ENCODE measurements at places on chromosomes 6 and 20.

DNA sequence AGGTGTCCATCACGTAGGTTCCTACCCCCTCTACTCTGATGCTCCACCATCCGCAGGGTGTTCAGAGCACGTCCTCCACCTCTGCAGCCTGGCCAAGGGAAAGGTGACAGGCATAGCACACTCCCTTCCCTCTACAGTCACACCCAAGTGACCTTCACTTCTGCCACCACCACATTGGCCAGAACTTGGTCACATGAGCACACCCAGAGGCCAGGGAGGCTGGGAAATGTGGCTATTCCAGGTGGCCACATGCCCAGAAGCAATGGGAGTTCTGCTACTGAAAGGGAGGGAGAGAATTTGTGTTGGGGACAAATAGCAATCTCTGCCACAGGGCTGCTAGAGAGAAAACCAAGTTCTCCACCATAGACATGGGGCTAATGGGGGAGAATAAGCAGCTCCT is 180.3 kb downstream of the NFATC2 start:
- no peak for DNase-seq

DNA sequence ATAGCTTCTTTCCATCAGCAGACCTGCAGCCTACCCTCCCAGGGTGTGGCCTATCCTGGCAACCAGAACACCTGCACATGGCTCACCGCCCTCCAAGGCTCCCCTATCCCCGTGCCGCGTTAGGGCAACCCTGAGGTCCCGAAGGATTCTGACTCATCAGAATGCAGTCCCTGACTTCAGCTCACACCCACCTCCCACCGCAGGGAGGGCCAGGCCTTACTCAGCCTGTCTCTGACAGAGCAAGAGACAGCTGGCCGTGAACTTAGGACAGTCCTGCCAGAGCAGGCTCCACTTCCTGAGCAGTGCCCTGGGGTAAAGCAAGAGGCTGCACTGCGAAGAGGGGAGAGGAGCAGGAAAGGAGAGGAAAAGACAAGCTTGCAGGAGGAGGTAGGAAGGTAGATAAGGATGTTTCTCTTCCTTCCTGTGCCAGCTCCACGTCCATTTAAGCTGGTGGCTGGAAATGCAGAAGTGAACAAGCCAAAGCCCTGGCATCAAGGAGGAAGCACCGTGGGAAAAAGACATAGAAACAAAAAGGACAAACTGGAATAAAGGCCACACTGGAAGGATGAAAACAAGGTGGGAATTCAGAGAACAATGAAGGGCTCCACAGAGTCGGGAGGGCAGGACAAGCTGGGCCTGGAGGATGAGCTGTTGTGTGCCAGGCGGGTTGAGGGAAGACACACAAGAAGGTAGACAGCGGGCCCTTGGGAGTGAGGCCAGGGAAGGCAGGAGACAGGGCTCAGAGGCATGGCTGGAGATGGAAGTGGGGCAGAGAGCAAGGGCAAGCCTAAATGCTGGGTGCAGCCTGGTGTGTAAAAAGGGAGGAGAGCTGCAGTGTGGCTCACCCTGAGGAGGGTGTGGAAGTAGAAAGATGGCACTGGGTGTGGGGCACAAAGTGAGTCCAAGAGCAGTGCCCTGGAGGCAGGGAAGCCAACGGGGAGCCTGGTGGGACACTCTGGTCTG is 102.7 kb downstream of the SLC23A2 start:
- no peak for DNase-seq

- no peak for DNase-seq
These were observed 18.6 kb upstream of the GGTLC1 start for GRCh38 chr20:24007073-24007595.

GRCh38 chr20:32828029-32828680 is 8.4 kb downstream of the MAPRE1 start:
- no peak for DNase-seq

DNA sequence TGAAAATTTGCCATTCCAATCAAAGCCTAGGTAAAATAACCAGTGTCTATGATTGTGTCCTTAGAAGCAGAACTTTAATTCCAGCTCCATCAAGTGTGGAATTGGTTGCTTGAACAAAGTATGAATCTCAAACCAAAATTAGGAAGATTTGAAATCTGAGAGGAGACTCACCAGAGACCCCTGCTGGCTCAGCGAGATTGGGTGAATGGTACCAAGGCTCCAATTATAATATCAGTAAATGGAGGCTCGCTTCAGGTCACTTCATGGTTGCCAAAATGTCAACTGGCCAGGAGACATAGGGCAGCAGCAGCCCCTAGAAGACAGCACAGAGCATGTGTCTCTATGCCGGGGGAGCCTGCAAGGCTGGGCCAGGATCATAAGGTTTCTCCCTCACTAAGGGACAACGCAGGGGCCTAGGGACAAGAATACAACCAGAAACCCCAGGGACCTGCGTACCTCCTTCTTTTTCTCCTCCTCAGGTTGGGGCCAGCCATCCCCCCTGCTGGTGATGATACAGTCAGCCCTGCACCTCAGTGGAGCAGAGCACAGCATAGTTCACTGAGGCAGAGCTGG is 14.0 kb downstream of the RBL1 start:
- DNase-seq = peak; percentile 53

DNA sequence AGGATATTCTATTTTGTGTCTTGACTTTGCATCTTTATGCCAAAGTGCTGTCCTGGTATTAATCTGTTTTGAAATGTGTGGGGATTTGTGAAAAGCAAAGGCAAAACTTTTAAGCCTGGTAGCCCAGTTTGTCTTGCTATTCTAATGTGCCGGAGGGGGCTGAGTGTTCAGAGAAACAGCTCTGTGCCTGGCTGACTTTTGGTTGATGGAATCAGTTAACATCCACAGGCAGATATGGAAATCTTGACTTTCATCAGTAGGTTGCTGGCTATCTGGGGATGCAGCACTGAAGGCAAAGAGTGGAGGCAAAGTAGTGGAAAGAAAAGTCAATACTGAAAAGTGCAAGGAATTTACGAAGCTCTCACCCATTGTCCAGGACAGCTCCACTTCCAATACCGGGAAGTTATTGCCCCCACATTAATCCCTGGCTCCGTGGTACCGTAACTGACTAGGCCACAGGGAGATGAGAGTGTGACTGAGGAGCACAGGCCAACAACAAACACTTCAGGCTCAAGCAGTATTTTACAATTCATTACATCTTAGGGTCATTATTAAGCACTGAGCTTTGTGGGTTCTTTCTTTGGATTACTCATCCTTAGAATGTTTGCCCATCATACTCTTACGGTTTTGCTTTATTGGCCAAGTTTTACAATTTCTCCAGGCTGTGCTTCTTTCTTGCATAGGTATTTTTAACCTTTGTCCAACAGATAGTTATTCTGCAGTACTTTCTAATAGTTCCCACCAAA is 164.6 kb downstream of the MTFR2 start:
- DNase-seq = no peak

DNA sequence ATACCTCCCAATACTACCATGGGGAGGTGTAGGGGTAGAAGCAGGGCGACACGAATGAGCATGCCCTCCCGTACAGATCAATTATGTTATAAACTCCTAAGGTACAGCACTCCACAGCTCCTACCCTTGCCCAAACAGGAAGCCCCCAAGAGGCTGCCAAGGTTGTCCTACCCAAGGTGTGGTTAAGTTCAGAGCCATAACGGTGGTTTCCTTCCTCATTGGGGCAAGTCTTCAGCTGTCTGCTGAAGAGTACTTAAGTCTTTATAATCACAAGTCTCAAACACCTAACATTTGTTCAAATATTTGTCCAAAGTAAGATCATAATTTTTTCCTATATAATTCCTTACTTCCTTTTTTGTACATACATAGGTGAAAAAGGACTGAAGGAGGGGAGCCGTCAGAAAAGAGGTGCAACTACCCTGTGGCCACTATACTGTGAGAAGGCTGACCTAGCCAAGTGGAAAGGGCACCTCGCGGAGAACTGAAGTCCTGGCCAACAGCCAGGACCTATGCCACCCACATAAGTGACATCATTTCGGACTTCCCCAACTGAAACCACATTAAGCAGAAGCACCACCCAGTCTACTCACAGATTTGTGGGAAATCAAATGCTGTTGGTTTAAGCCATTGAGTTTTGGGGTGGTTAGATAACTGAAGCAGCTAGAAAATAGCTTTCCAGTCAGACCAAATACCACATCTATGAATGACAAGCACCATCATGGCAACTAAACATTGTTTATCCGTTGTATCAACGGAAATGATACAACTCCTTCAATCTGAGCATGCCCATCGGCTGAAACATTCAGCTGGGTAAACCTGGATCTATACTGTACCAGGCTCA is 2.9 kb upstream of the RAB22A start:
- DNase-seq = peak; percentile 84

GRCh38 chr6:2078888-2079287 is 166.5 kb downstream of the GMDS start:
- no peak for DNase-seq

- no peak for DNase-seq
These were observed 89.4 kb downstream of the JAG1 start for GRCh38 chr20:10584371-10584770.

DNA sequence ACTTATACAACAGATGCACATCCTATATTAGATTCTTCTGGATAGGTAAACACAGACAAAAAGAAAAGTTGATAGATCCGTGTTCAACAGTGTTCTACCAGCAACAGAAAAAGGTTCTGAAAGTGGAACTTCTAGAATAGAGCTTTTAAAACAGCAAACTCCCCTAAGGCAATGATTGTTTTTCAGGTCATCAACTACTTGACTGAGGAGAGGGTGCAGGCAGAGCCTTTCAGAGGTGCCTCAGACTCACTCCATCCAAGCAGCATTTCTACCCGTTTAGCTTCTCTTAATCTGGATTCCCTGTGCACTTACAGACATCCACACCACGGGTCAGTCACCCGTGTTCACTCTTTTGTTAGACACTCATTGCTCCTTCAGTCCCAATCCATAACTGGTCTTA is 28.9 kb downstream of the FYN start:
- DNase-seq = no peak

DNA sequence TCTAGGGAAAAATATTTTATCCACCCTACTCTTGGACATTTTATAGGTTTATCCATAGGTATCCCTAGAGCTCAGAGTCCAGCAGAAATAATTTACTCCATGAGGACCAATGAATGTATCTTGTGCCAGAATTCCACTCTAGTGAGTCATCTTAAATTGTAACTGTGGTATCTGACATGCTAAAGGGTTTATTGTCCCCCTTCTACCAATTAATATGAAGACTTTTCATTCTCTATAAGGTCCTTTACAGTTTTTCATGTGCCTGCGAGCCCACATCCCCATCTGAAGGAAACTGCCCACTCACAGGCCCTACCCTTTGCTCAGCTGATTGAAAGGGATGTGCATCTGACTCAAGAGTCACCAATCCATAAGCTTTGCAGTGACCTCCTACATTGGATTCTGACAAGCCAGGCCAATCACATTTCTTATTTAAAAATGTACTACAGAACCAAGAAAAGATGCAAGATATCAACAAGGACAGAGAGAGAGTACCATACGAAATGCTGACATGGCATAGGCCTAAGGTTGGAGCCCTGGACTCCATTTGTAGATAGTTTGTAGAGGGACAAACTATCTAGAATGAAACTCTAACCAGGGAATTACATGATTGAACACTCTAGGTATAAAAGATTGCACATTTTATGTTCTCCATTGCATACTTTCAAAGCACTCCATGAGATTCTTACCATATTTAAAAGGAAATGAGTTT is 93.4 kb upstream of the DEFB112 start:
- no peak for DNase-seq

GRCh38 chr6:42783876-42784642 is 2.2 kb downstream of the BICRAL start:
- DNase-seq = no peak

DNA sequence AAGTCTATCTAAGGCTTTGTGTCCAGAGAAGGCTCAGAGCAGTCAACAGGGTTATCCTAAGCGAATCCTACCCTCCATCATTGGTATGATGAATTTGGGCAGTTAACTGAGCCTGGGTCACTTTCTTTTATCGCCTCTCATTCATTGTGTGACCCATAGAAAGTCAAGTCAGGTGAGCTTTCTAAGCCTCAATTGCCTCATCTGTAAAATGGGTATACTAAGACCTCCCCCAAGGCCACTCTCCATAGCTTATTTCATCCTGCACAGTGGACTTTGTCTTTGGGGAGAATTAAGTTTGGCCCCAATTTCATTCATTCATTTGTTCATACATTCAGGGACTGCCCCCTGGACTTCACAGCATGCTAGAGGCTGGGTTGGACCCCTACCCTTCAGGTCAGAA is 110.5 kb downstream of the DHX35 start:
- DNase-seq = no peak

DNA sequence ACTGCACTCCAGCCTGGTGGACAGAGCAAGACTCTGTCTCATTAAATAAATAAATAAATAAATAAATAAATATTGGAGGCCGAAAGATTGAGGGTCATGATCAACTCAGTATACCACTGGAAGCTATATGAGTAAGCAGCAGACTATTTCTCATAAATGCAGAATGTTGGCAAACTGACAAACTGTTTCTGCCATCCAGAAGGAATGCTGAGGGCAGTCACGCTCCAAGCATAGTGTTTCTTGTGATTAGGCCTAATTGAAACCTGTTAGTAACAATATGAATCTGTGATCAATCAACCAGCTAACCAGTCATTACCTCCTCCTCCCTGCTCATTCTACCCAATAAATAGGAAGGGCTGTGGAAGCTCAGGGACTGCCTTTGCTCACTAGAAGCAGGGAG is 15.2 kb upstream of the KCNK15 start:
- DNase-seq = no peak

DNA sequence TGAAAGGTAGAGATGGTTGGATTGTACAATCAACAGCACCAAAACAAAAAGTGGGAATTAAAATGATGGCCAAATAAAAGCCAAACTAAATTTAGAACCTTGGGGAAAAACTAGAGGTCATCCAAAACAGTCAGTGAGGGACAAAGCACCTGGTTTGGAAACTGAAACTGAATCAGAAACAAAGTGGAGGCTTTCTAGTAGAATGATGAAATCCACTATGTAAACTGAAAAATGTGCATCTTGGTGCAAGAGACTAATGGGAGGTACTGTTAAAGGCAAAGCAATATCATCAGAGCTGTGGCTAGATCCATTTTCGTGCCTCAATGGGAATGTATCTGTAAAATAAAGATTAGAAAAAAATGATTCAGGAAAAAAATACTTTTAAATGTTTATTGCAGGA is 380.0 kb upstream of the GJE1 start:
- no peak for DNase-seq

GRCh38 chr20:25622450-25623224 is 1.2 kb downstream of the NANP start:
- DNase-seq = no peak
